ENCODE measurements at places on chromosomes 7 and 10.

DNA sequence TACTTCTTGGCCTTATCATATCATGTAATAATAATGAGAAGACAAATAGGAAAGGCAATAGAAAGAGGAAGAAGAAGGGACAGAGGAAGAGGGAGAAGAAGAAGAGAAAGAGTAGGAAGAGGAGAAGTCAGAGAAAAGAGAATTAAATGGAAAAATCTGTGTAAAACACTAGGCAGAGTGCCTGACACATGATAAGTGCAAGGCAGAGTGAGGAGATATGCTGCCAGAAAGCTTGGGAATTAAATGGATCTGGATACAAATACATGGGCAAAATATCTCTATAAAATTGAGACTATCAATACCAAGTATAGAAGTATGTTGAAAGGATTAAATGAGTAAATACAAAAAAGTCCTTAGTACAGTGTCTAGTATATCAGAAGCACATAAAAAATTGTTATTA is 124.8 kb downstream of the CACNA2D1 start:
- no peak for DNase-seq

DNA sequence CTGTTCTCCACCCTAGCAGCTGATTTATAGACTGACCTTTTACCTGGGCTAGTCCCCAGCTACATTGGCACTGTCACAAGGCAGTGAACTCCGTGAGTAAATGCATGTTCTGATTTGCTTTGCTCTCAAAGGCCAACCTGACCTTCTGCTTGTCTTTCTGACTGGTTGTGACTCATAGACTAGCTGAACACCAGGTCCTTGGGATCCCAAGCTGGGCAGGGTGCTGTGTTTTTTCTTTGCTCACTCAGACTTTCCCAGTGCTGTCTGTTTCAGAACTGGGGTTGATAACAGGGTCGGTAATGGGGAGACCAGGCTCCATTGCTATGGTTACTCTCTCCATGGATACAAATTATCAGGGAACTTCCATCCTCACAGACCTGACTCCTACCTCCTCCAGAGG is 35.0 kb downstream of the EVX1 start:
- no peak for DNase-seq

- no peak for DNase-seq
Measured at GRCh38 chr7:131354390-131354789, 26.7 kb downstream of the MKLN1 start.

DNA sequence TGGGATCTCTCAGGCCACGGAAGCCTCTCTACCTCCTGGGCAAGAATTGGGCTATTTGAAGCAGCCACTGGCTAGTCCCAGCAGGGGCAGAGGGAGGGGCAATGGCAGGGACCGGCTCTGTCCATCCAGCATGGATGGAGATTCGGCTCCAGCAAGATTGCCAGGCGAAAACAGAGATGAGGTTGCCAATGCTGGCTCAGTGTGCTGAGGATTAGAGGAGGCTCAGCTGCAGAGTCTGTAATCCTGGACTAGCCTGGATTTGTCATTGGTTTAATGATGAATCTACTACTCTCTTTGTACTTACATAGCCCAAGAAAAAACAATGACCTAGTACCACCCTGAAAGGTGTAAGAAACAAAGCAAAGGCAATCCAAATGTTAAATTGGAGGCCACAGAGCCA is 112.2 kb upstream of the PDCD4 start:
- DNase-seq, result no peak

DNA sequence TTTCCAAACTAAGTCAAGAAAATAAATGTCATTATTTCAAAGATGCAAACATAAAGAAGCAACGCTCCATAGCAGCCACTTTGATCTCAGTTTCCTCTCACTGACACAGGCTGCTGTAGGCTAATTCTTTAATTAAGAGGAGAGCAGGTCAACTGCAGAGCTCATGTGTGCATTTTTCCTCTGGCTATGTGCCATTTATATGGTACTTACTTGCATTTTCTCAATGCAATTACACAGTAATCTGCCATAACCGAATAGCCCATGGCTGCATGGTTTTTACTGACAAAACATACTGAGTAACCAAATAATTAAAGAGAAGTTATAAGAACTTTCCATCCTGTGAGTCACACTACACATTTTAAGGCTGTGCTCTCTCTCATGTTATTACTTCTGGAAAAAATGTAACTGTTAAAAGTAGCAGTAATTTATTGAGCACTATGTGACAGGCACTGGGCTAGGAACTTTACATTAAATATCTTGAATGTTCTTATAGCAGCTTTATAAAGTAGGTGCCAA is 122.0 kb downstream of the ELAPOR2 start:
- DNase-seq, result no peak

GRCh38 chr7:131197920-131198615 is 129.6 kb upstream of the MKLN1 start:
- no peak for DNase-seq

DNA sequence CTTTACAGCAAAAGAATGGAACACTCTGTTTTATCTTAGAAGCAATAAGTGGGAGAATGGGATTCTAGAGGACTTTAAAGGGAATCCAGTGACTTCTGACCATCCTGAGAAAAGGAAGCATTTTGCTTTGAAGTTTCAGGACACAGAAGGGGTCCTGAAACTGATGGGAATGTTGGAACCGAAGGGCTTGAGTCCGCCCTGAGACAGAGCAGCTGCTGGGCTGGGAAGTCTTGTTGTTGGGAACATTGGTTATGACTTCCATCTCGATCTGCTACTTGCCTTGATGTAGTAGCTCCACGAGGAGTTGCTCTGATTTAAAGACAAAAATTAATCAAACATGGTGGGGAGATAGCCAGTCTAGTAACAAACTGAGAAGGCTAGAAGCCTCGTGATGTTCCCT is 177.6 kb downstream of the JCAD start:
- no peak for DNase-seq

DNA sequence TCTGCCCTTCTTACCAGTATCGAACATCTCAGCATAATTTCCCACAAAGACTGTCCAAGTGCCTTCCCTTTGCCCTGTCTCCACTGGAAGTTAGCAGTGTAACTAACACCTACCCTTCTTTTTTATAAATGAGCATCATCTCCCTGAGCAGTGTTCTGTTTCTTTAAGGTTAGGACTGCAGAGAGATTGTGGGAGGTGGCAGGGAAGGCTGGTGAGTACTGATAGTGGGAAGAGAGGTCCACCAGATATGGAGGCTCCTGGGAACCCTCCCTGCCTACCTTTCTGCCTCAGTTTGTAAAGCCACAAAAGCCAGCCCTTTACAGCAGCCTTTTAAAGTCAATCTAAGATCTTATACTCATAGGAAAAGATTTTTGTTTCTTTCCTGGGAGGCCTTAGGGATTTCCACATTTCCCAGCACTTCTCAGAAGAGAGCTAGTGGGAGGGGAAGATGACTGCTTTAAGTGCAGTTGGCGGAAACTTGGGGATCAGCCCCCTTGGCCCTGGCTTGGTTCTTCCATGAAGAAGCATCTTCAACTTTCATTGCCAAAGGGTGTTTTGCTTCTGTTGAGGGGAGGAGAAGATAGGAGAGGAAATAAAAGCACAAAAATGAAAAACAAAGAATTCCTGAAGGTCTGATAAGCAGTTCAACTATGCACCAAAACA is 36.6 kb upstream of the CALD1 start:
- no peak for DNase-seq

- DNase-seq, result no peak
Measured at GRCh38 chr7:30463405-30464145, 15.0 kb downstream of the NOD1 start.

GRCh38 chr7:88184848-88185304 is 35.0 kb downstream of the SRI start:
- DNase-seq, result no peak

DNA sequence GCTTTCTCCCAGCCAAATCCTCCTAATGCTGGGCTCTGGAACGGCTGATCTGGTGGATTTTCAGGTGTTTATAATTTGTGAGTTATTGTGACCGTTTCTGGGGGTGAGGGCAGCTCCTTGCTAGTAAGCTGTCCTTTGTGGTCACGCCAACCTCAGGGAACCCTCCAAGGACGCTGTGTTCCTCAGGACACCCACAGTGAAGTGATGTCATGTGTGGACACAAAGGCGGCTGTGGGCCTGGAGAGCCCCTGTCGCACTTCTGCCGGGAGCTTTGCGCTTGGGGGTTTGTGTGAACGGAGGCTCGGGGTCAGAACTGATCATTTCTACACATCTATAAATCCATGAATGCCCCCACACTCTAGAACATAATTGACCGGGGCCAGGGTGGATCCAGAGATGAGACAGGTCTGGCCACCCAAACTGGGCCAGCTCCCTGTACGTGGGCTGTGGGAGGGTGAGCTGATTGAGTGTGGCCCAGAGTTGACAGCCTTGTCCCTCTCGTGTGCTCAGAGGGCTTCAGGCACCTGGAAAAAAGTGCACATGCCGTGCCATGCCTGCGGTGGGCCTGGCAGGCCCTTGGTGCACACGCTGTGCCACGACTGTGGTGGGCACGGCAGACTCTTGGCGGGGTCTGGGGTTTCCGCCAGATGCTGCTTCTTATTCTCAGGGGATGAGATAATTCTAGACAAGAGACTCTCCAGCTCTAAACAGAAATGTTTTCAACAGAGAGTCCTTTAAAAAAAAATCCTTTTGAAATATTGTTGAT is 130.2 kb downstream of the VIPR2 start:
- no peak for DNase-seq

- no peak for DNase-seq
Measured at GRCh38 chr10:47031901-47032465, 120.8 kb downstream of the PTPN20 start.

DNA sequence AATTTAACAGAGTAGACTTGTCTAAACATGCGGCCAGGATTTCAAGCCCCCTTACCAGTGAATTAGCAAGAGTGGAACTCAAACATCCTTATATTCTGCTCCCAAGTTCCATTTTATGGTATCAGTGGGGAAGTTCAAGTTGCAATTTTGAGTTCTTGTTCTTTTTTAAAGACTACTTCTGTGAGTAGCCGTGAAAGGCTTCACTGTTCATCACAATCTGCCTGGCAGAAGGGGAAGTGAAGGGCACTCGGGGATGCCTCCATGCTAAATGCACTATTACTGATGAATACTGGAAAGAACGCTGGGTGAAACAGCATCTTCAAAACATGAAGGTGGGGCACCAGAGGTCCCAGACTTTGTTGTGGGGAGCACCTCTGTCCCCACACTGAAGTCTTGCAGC is 22.4 kb upstream of the FGL2 start:
- DNase-seq, result peak; percentile 61

DNA sequence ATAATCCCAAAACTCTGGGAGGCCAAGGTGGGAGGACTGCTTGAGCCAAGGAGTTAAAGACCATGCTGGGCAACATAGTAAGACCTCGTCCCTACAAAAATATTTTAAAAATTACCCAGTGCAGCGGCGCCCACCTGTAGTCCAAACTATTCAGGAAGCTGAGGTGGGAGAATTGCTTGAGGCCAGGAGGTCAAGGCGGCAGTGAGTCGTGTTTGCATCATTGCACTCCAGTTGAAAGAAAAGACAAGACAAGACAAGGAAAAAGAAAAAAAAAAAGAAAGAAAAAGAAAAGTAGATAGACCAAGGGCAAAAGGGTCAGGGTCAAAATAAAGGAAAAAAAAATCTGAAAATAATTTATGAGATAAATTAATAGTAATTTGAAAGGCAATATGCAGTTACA is 5.8 kb downstream of the ANXA7 start:
- no peak for DNase-seq

- DNase-seq, result peak; percentile 70
Measured at GRCh38 chr7:155585951-155586350, 39.6 kb upstream of the CNPY1 start.

- no peak for DNase-seq
Measured at GRCh38 chr10:109274681-109275080, 648.6 kb downstream of the XPNPEP1 start.

- no peak for DNase-seq
Measured at GRCh38 chr10:48511066-48511874, 93.6 kb downstream of the ARHGAP22 start.

- DNase-seq, result no peak
Measured at GRCh38 chr7:41006306-41006995, 696.4 kb downstream of the INHBA start.

DNA sequence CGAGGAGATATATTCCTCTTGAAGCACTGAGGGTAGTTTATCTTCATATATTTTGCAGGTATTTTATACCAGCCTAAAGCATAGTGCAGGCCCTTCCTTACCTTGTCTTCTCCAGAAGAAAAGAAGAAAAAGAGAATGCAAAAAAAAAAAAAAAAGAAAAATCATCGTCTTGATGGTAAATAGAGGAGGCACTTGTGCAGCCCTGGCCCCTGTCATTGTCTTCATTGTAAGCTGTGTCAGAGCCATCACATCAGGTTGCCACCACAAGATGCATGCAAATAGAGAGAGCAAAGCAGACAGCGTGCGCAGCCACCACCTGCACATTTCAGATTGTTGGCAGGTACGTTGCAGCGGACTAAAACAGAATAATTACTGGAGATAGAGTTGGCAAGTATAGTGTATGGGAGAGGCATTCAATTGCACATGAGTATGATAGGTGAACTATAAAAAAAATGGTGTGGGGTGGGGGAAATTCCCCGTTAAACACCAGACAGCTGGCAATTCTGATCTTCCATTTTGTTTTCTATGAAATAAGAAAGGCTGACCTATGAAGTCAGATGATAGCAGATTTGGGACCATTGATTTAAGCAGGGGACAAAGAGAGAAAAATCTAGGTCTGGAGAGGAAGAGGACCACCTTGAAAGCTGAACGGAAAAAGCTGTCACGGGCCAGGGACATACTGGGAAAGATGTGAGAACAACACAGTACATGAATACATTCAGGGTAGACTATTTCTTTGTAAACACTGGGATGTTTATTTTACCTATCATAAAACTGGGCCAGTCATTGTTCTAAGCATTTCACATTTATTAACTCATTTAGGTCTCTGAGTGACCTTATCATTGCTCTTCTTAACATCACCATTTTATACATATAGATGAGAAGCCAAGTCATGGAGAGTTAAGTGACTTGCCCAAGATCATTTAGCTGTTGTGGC is 306.3 kb upstream of the SP8 start:
- no peak for DNase-seq

- DNase-seq, result no peak
Measured at GRCh38 chr7:105502173-105502572, 19.9 kb downstream of the PUS7 start.

GRCh38 chr10:62623223-62623622 is 181.3 kb upstream of the ADO start:
- no peak for DNase-seq

DNA sequence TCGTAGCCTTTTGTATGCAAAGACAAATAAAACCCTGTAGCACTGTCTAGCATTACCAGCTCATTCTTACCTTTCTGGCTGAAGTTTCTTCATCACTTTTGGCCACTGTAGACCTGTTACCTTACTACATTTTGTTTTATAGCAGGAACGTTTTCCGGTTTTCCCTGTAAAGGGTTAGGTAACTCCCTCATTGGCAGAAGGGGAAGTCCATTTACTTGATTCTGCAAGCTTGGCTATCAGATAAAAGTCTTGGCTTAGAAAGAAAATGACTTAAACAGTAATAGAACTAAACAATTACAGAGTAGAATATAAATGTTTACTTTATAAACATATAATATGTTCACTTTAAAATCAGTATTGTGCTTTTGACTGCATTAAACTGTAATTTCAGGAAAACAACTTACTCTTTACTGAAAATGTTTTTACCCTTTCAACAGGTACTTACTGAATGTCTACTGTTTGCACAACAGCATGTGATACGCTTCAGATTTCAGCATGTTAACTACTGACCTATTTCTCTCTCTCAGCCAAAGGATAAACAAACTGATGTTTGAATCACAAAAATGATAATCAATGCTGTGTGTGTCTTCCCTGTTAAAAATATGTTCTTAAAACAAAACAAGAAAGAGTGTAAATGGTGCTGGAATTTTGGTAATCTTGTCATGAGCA is 67.1 kb downstream of the OTUD1 start:
- DNase-seq, result no peak
